Epithelial cell of proximal tubule (primary cell): ENCODE measurements at places on chromosomes 16 and 17. TPM values are rescaled to one million over a fixed set of nuclear protein-coding genes. Genes with fewer than 3 reads are reported as not detected.

MED31 gene
- 10.1 and 23.9 TPM in 2 replicates for total RNA-seq

TMEM238L gene
- not detected in 2 replicates for total RNA-seq

FA2H gene
- total RNA-seq: 3.3 and 11.5 TPM in 2 replicates

NUDT21 gene
- total RNA-seq: 77.1 and 78.2 TPM in 2 replicates

KRTAP2-1 gene
- total RNA-seq: not detected in 2 replicates

ZNF750 gene
- total RNA-seq: 0.29 and 0.40 TPM in 2 replicates

PRR35 gene
- not detected in 2 replicates for total RNA-seq

TVP23A gene
- not detected in 2 replicates for total RNA-seq

OXLD1 gene
- 24.4 and 30.6 TPM in 2 replicates for total RNA-seq

METTL23 gene
- 30.0 and 34.7 TPM in 2 replicates for total RNA-seq

RND2 gene
- total RNA-seq: 0.36 and 0.40 TPM in 2 replicates

SGCA gene
- total RNA-seq: 0.69 TPM in 1 of 2 replicates, not detected in the other

MAF gene
- total RNA-seq: 0.58 and 7.3 TPM in 2 replicates

CCL4 gene
- 0.40 TPM in 1 of 2 replicates, not detected in the other for total RNA-seq

TPSAB1 gene
- not detected in 2 replicates for total RNA-seq

WDR90 gene
- total RNA-seq: 22.0 and 45.6 TPM in 2 replicates

NXPH3 gene
- total RNA-seq: 0.07 and 0.69 TPM in 2 replicates

ITGB3 gene
- total RNA-seq: 65.9 and 181 TPM in 2 replicates

SRSF2 gene
- 275 and 497 TPM in 2 replicates for total RNA-seq

CES5A gene
- not detected in 2 replicates for total RNA-seq

ZDHHC1 gene
- 1.8 and 7.3 TPM in 2 replicates for total RNA-seq

KRTAP4-1 gene
- total RNA-seq: not detected in 2 replicates

SOST gene
- not detected in 2 replicates for total RNA-seq

CENPV gene
- 91.3 and 144 TPM in 2 replicates for total RNA-seq

AGRP gene
- not detected in 2 replicates for total RNA-seq

CORO6 gene
- 4.4 and 28.7 TPM in 2 replicates for total RNA-seq

TM4SF5 gene
- not detected in 2 replicates for total RNA-seq

CACNG4 gene
- 0.14 and 0.29 TPM in 2 replicates for total RNA-seq

TLCD3B gene
- not detected in 2 replicates for total RNA-seq

EIF3CL gene
- 132 and 175 TPM in 2 replicates for total RNA-seq

TSPAN10 gene
- 0.14 and 0.29 TPM in 2 replicates for total RNA-seq

GSG1L gene
- total RNA-seq: not detected in 2 replicates

TOM1L1 gene
- total RNA-seq: 71.4 and 81.2 TPM in 2 replicates

TP53TG3 gene
- not detected in 2 replicates for total RNA-seq
